AML-193 (cell line): ENCODE measurements at places on chromosomes 12 and 14.

DNA sequence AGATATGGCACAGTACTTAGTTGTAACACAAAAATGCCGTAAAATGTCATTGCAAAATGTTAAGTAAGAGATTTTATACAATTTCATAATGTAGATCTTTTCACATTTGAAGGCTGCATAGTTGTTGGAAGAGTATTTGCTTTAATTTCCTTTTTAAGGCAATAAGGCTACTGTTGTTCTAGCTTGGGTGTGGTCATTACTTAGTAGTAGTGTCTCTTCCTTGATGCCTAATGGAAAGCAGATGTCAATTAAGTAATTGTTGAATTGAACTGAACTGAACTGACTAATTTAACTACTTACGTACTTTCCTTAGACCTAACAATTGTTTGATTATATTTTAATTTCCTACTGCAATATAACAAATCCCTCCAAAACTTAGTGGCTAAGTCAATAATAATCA lies 181.7 kb downstream of the FLRT2 start:
- no peak for DNase-seq

DNA sequence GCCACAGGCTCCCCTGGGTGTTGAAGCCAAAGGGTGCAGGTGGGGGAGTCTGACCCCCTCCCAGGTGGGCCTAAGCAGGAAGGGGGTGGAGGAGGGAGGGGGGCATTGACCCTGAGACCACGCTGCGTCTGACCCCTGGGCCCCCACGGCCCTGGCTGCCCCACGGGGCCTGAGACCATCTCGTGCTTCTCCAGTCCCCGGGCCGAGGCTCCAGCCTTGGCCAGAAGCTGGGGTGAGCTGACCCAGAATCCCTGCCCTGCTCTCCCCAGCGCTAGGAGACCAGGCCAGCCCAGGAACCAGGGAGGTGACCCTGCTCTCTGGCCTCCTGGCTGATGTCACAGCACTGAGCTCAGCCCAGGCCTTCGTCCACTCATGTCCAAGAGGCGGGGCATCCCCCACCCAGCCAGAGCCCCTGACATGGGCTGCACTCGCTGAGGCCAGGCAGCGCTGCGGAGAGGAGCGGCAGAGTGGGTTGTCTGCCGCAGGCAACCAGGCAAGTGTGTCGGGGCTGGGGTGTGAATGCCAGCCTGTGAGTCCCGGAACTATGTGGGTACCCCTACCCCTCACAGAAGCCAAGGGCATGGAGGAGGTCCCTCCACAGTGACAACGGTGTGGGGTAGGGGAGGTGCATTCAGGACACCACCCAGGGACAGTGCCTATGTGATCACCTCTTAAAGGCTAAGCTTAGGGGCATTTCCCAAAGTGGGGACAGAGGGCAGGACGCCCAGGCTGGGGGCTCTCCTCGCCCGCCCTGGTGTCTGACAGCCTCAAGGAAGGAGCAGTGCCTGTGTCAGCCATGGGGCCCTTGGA lies 6.3 kb downstream of the TRMT61A start:
- no peak for DNase-seq

- peak; percentile 20 for DNase-seq
These were observed 4.7 kb downstream of the ZDHHC17 start for GRCh38 chr12:76768576-76768975.

- DNase-seq = no peak
These were observed 57.3 kb downstream of the ANKRD9 start for GRCh38 chr14:102452302-102452701.

DNA sequence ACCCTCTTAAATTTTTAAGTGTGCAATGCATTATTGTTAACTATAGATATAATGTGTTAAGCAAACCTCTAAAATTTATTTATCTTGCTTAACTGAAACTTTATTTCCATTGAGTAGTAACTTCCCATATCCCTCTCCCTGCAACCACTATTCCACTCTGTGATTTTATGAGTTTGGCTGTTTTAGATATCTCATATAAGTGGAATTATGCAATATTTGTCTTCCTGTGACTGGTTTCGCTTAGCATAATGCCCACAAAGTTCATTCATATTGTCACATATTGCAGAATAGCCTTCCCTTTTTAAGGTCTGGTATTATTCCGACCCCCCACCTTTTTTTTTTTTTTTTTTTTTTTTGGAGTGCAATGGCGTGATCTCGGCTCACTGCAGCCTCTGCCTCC lies 247.6 kb downstream of the EMP1 start:
- no peak for DNase-seq

- no peak for DNase-seq
These were observed 100.6 kb downstream of the DPF3 start for GRCh38 chr14:72793156-72793939.

- no peak for DNase-seq
These were observed at the start of gene HRK for GRCh38 chr12:116881325-116881876. Gene HRK (minus strand): TSS chr12:116881441. CDS start chr12:116881307, 134 bp downstream.

GRCh38 chr12:57091638-57092528 lies 3.0 kb downstream of the NAB2 start:
- DNase-seq = no peak

DNA sequence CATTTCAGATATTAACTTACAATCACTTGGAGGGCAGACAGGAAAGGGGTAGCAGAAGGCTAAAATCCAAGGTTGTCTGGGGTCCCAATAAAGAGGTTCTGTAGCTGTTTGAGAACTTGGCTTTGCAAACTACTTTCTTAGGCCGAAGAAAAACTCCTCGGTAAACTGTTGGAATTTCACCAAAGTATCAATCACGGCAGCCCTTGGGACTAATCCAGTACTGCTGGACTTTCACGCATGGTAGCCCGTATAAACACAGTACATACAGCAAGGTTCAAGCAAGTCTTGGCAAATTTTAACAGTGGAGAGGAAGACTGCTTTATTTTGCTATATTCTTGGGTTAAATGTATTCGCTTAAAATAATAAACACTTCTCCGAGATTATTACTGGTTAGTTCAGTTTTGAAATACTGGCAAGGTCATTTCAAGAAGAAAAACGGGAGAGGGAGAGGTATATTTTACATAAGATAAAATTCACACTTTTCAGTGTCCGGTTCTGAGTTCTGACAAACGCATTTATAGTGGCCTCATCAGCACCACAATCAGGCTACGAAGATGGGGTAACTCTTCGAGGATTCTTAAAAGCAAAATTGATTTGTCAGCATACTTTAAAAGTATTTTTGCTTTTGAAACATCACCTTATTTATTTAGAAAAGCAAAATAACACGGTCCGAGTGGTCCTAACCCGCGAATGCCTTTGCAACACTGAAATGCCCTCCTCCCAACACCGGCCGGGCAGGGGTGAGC lies 1.3 kb downstream of the SETD3 start:
- no peak for DNase-seq
